ENCODE measurements at places on chromosomes 1 and 21.
A peak's percentile ranks its signal among the peaks of the same experiment; 100 is the strongest.

GRCh38 chr1:79815115-79815514 is 808.6 kb upstream of the ADGRL4 start:
- no peak for DNase-seq

DNA sequence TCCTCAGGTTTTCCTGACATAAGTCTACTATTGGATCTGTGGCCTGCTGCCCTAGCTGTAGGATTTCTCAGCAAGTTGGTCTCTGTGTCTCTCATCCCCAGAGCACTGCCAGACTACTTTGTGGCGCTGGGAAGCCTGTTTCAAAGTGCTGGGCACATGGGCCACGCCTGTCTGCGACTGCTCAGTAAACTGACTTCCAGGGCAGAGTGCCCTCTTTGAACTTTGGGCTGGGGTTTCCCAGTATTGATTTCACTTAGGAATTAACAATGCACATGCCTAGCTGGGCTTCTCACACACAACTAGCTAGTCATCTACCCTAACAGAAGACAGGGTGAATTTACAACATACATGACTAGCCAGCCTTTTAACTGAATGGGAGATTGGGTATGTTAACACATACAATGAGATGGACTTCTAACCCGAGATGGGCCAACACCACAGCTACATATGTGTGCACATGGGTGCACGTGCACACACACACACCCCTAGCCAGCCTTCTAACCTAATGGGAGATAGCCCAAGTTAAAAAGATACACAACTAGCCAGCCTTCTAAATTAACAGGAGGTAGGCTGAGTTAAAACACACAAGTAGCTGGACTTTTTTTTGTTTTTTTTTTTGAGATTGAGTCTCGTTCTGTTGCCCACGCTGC is 6.9 kb upstream of the TRIM17 start:
- no peak for DNase-seq

- DNase-seq = peak; percentile 75
Observed at GRCh38 chr1:110875216-110875731, 2.3 kb downstream of the CD53 start.

DNA sequence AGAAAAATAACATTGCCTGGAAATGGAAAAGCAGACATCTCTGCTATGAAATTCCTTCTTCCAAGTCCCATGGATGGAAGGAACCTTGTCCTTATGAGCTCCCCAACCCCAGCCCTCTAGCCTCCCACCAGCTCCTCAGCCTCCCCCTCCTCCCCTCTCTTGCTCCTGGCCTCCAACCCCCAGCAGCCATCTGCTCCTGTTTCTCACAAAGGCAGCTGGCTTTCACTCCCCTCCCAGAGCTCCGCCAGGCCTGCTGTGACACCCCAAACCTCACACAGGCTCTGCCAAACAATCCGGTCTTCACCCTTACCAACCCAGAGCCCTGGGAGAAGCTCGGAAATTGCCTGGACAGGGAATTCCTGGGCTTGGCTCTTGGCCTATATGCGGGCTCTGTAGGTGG is 69.2 kb downstream of the KLHDC7A start:
- no peak for DNase-seq

- no peak for DNase-seq
Observed at GRCh38 chr21:33069994-33070743, at the start of gene OLIG1. Gene OLIG1, plus strand, starts transcription at chr21:33070141. Its CDS starts 106 bp downstream, at chr21:33070247.

DNA sequence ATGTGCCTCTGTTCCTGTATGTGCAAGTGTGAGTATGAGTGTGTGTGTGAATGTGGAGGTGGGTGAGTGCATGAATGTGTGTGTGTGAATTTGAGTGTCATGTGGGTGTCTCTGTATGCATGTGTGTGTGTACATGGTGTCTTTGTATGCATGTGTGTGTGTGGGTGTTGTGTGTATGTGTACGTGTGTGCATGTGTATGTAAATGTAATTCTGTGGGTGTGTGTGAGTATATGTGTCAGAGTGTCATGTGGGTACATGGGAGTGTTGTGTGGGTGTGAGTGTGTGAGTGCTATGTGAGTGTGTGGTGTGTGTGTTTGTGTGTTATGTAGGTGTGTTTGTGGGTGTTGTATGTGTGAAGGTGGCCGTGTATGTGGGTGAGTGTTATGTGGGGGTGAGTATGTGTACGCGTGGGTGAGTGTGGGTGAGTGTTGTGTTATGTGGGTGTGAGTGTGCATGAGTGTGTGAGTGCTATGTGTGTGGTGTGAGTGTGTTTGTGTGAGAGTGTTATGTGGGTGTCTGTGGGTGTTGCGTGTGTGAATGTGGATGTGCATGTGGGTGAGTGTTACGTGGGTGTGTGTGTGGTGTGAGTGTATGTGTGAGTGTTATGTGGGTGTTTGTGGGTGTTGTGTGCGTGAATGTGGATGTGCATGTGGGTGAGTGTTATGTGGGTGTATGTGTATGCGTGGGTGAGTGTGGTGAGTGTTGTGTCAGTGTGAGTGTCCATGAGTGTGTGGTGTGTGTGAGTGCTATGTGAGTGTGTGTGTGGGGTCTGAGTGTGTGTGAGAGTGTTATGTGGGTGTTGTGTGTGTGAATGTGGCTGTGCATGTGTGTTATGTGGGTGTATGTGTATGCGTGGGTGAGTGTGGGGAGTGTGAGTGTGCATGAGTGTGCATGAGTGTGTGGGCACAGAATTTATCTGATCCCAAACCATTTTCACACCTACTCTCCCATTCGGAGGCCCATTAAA is 36.6 kb upstream of the NID1 start:
- no peak for DNase-seq

- DNase-seq = no peak
Observed at GRCh38 chr1:109485001-109485400, 1.3 kb downstream of the ATXN7L2 start.

GRCh38 chr1:15454256-15454655 is 2.3 kb upstream of the CELA2A start:
- no peak for DNase-seq

DNA sequence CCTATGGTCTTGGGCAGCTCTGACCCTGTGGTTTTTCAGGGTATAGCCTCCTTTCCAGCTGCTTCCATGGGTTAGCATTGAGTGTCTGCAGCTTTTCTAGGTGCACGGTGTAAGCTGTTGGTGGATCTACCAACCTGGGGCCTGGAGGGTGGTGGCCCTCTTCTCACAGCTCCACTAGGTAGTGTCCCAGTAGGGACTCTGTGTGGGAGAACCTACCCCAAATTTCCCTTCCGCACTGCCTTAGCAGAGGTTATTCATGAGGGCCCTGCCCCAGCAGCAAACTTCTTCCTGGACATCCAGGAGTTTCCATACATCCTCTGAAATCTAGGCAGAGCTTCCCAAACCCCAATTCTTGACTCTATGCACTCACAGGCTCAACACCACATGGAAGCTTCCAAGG is 111.0 kb upstream of the C1orf87 start:
- no peak for DNase-seq

GRCh38 chr1:243229526-243229925 is 25.6 kb downstream of the CEP170 start:
- DNase-seq = no peak

DNA sequence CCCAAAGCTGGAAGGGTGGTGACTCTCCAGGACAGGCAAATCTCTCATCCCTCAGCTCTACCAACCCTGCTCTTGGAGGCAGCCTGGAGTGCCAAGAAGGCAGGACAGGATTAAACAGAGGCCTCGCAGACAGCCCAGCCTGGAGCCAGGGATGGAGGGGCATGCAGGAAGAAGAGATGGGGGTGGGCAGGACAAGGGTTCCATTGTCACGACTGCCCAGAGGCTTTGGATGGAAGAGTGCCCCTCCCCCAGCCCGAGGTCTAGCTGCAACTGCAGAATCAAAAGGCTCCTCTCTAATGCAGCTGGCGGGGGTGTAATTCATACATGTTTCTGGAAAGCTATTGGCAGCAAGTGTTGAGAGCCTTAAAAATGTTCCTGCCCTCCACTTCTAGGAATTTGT is 8.8 kb downstream of the RAB7B start:
- no peak for DNase-seq

GRCh38 chr1:62025892-62026291 is 168.8 kb upstream of the L1TD1 start:
- no peak for DNase-seq

DNA sequence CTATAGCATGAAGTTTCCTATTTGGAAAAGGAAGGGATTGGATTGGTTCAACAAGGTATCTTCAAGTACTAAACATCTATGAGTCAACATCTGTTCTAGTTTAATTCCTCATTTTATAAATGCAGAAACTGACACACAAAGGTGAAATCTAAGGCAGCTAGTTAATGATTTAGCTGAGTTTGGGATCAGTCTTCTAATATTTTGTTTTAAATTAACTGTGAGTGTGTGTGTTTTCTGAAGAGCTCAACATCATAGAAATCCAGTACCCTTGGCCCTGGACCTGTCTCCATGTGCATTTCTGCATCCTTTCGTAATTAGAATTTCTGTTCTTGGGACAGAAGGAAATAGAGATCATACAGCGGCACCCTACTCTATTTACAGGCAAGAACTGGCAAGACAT is 105.9 kb downstream of the RGS2 start:
- DNase-seq = no peak

- DNase-seq = no peak
Observed at GRCh38 chr1:1929102-1929638, 10.1 kb upstream of the TMEM52 start.

DNA sequence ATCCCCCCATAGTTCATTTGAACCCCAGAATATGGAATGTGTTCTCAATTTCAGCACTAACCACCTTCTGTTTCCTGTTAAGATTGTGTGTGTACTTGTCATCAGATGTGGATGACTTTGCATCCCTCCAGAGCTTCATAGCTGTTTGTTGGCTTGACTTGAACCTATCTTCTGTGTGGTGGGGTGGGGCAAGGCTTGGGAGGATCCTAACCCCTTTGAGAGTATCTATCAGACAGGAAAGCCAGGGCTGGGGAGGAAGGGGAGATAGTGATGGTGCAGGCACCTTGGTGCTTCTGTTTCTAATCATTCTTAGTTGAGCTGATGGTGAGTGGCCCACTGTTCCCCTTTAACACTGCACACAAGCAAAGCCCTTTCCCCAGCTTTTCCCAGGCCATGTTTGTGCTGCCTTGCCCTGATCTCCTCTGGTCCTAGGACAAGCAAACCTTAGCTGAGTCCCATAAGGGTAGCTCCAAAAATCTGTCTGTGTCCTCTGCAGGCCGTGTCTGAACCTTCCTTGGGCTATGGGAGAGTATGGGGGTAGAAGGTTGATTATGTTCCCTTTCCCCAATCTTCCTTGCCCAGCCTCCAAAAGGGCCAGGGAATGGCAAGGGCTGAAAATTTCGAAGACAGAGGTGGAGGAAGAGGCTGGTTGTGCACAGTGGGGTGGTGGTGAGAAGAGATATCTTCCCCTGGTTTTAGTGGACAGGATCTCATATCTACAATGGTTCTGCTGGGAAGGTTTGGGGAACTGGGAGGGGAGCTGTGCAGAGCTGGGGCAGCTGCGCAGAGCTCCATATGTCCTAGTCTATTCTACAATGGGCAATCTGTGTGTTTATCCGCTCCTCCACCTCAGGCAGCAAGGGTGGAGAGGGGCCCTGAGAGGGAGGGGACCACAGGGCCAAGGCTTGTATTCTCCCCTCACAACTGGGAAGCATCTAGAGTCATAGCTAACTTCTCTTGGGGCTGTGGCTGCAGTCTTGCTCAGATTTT is 1.4 kb downstream of the NHLH1 start:
- no peak for DNase-seq

GRCh38 chr1:23537296-23537973 is 6.4 kb upstream of the E2F2 start:
- no peak for DNase-seq

GRCh38 chr1:36494971-36495370 is 12.3 kb upstream of the CSF3R start:
- no peak for DNase-seq

GRCh38 chr1:51193564-51193963 is 42.5 kb upstream of the RNF11 start:
- DNase-seq = no peak

DNA sequence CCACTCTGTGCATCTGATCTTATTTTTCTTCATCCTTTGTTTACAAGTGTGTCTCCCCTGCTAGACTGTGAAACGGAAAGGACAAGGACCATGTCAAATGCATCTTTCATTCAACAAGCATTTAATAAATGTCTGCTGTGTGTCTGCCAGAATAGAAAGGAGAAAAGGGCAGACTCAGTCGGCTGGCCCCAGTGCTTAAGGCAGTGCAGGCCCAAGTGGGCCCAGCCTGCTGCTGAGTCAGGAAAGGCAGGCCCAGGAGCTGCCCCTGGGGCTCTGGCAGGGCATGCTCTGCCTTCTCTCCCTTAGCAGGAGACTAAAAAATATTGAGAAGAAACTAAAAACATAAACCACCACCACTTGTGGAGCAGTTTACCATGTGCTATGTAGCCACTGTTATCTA is 38.1 kb downstream of the PLEKHA6 start:
- no peak for DNase-seq

GRCh38 chr21:15333136-15333710 is 268.4 kb upstream of the NRIP1 start:
- no peak for DNase-seq

DNA sequence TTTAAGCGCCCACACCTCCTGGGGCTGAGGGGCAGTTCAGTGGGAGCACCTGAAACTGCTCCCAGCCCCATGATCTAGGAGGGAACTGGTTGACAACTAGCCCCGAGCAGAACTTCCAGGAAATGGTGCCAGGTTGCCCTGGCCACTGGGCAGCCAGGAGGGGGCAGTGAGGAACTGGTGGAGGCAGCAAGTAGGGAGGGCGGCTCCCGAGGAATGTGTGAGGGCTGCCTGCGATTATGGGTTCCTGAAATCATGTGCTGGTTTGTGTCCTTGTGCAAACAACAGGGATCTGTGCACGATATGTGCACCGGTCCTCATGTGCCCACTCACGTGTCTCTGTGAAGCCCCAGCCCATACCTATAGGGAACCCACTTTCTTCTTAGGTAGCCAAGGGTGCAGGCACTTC is 9.9 kb downstream of the GPR3 start:
- DNase-seq = no peak

DNA sequence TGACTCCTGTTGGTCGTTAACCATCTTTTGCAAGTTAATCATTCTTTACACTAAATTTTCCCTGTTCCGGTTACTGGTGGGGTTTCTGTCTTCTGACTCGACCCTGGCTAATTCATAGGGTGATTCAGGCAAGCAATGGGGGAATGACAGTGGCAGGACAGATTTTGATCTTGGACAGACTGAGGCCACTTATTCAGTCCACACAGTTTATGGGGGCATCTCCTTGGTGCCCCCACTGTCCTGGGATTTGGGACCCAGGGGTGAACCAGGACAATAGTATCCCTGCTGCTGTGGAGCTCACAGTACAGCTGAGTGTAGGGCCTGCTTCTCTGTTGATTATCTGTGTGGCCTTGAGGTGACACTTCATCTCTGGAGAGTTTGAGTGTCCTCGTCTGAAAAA is 540.4 kb downstream of the MATN1 start:
- DNase-seq = no peak

DNA sequence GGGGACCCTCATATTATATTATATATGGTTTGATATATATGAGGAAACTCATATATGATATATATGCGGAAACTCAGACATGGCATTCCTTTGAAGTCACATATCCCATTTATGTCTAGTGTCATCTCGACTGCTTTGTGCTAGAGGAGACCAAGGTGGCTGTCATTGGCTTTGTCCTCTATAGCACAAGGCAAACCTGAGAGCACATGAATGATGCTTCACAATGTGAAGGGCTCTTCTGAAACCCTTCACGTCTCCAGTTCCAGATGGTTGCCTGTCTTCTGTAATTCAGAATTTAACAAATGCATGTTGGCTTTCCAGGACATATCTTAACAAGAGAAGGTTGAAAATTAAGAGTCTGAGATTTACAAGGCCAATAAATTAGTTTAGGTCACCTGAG is 303.6 kb downstream of the BARHL2 start:
- no peak for DNase-seq
